ENCODE measurements at places on chromosomes 7 and 10. TPM values are rescaled to one million over a fixed set of nuclear protein-coding genes. Genes with fewer than 3 reads are reported as not detected.

The CALHM3 gene
- not detected for total RNA-seq

The GIMAP7 gene
- 102 TPM for total RNA-seq

The PLXDC2 gene
- total RNA-seq: 72.0 TPM

The ATRNL1 gene
- 5.1 TPM for total RNA-seq

DNA sequence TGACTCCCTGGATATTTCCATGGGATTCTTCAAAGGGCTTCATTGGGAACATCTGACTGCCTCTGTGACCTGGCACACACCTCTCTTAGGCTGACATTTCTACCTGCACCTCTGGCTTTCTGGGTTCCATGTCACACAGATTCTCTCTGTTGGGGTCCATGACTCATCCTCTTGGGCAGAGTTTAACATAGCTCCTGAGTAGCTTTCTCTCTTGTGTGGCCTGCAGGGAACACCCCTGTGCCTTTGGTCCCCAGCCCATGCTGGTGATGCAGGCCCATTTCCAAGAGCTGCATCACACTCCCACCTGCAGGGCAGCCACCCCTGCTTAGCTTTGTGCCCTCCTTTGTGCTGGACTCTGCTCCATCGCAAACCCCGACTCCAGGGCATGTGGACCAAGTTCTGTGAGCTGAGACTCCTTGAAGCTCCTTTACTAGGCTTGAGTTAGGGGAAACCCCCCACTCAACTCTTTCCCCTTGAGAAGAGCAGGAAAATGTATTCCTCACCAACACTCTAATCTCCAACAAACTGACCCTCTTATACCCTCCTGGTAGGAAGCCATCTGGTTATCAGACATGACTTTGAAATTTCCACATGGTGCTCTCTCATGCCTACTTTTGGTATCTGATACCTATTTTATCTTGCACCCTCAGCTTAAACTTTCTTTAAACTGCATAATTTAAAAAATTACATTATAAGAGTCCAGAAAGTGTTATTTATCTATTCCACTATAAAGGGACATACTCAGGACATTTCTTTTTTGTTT, 93.3 kb downstream of the ZNF777 start:
- DNase-seq: no peak

DNA sequence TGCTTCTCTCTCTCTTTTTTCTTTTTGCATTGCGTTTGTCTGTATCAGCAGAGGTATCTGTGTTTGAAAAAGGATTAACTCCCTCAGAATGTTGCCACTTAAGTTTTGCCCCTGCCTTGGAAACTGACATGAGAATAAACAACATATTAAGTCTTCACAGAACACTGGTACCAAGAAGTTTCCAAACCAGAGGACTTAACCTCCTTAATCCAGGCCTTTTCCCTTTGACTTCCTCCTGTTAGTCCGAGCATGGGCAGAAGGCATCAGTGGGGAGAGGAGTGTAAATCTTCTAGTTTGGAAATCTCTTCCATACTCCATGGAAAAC, 681.4 kb downstream of the LRMDA start:
- DNase-seq: no peak

- DNase-seq: no peak
Measured at GRCh38 chr10:78685466-78686103, 383.2 kb upstream of the ZMIZ1 start.

- DNase-seq: no peak
Measured at GRCh38 chr10:5047912-5048628, 44.4 kb upstream of the AKR1C2 start.

GRCh38 chr7:114662002-114662677, 247.5 kb downstream of the FOXP2 start:
- no peak for DNase-seq
